Activated T-cell treated with anti-CD3 and anti-CD28 coated beads, Interleukin-2, amount 50 U/mL, for 1 hour (primary cell): ENCODE measurements at places on chromosomes 4 and X.
A peak's percentile ranks its signal among the peaks of the same experiment; 100 is the strongest.

- no peak for DNase-seq
These were observed 4.5 kb upstream of the MAML3 start for GRCh38 chr4:140158365-140159030.

- DNase-seq: no peak
These were observed 52.8 kb upstream of the PSAPL1 start for GRCh38 chr4:7487502-7487901.

GRCh38 chr4:44842531-44842930 lies 116.2 kb upstream of the GNPDA2 start:
- DNase-seq: no peak

- DNase-seq: no peak
These were observed 73.3 kb downstream of the MANBA start for GRCh38 chr4:102687373-102687981.

- DNase-seq: no peak
These were observed 27.7 kb upstream of the MOB1B start for GRCh38 chr4:70874268-70875156.

DNA sequence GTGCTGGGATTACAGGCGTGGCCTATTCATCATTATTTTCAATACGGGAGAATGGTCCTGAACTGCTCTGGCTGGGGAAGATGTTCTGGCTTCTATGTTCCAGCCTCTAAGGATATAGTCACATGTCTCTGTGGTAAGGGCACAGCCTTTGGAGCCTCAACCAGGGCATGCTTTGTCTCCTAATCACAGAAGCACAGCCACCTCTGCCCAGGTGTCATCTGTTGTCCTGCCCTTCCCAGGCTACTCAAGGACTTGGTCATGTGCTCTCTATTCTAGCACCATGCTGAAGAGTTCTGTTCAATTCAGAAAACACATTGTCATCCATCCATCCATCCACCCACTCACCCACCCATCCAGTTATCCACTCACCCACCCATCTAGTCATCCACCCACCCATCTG lies 29.5 kb downstream of the ASMTL start:
- DNase-seq: no peak

GRCh38 chr4:90030202-90030601 lies 97.0 kb upstream of the CCSER1 start:
- DNase-seq: no peak

- DNase-seq: no peak
These were observed 93.3 kb downstream of the TIGD2 start for GRCh38 chr4:89204624-89205023.

DNA sequence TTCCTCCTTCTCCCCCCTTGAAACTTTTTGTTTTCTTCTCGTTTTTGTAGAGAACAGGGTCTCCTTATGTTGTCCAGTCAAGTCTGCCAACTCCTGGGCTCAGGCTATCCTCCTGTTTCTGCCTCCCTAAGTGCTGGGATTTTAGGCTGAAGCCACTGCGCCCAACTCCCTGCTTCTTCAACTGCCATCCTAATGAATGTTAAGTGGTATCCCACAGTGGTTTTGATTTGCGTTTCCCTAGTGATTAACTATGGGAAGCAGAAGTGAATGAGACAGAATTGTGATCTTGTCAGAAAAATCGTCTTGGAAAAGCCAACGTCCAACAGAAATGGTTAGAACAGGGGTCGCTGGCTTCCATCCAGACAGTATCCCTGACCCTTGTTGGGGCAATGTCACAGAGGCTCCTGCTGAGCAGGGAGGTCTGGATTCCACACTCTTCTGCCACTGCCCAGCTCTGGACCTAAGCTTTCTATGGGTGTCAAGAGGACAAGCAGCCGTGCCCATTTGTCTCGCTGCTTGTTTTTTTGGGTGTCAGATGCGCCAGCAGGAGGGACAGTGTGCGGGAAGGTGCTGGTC lies 869 bp upstream of the ADD1 start:
- no peak for DNase-seq

- no peak for DNase-seq
These were observed 250.3 kb downstream of the GBA3 start for GRCh38 chr4:22942920-22943559.

GRCh38 chr4:172740434-172740833 lies 428.2 kb upstream of the GALNT7 start:
- DNase-seq: no peak

GRCh38 chr4:31947101-31947500 lies 1226.9 kb downstream of the PCDH7 start:
- DNase-seq: no peak

- DNase-seq: peak; percentile 46
These were observed at the start of gene MAOA for GRCh38 chrX:43656005-43656494. Gene MAOA (plus strand): TSS chrX:43656299. CDS start chrX:43656342, 43 bp downstream.

- no peak for DNase-seq
These were observed 2.7 kb upstream of the TIMP1 start for GRCh38 chrX:47579537-47579936.

DNA sequence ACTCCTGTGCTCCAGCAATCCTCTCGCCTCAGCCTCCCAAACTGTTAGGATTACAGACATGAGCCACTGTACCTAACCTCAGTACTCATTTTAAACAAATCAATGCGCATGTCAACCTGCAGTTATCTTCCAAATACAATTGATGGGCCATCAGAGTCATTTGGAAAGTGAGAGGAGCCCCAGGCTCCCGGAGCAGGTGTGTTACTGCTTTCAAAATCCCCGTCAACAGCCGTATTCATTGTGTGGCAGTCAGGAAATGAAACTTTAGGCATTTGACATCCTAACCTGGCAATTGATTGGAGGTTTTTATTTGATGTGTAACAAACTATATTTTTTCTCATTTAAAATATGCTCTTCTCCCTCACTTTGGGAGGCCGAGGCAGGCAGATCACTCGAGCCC lies 623.6 kb upstream of the TENM3 start:
- DNase-seq: no peak

- no peak for DNase-seq
These were observed 69.2 kb downstream of the MTNR1A start for GRCh38 chr4:186486172-186486571.

GRCh38 chrX:115357326-115358120 lies 68.0 kb downstream of the LUZP4 start:
- no peak for DNase-seq

- no peak for DNase-seq
These were observed 380.4 kb downstream of the RAPGEF2 start for GRCh38 chr4:159483110-159483781.

DNA sequence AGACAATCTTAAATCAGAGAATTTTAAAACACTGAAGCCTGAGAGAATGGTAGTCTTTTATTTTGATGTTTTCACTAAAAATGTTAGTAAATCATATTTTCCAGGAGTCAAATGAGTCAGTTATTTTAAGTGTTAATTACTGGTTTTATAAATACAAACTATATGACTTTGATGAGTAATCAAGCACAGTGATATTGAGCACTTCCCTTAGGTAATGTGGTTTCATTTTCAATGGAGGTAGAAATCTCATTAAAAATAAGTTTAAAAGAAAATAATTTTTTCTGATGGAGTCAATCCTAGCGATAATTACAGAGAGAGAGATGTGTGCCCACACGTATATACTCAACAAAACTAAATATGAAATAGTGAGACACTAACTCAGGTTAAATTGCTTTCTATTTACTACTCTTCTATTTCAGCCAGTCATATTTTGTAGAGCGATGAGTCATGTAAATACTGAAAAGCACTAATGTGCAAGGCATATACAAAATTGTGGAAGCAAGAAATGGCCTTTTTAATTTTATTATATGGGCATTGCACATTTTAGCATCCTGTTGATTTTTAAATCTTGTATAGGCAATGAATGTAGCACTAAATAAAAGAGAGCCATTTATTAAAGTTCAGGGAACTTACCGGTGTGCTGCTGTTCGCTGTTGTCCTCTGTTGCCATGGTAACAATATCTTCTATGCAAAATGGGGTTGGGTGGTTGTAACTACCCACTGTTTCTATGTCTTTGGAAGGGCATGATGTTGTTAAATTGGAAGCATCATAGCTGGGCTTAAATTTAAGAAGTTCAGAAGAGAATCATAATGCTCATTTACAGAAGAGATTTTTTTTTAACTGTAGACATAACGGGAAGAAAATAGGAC lies 513.7 kb downstream of the TLL1 start:
- DNase-seq: no peak

GRCh38 chr4:131344761-131345160 lies 1804.3 kb upstream of the PCDH10 start:
- DNase-seq: no peak
